Stimulated activated CD8-positive, alpha-beta memory T cell treated with anti-CD3 and anti-CD28 coated beads, Interleukin-4, amount 100 ng/mL, for 4 hours (primary cell): ENCODE measurements at places on chromosomes 5 and 9.
A peak's percentile ranks its signal among the peaks of the same experiment; 100 is the strongest.

DNA sequence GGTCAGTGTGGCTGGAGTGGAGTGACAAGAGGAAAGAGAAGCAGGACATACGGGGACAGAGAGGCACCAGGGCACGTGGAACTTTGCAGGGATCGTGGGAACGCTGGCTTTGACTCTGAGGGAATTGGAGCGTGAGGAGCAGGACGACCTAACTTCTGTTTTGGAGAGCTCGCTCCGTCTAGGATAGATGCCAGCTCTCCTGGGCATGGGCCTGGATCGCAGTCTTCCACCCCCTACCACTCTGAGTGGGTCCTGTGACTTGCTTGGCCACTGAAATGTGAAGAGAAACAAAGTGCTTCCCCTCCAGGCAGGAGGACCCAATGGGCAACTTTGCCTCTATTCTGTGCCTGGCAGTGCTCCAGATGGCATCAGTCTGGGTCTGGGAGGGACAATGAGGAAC is 8.7 kb upstream of the SH3PXD2B start:
- no peak for DNase-seq

DNA sequence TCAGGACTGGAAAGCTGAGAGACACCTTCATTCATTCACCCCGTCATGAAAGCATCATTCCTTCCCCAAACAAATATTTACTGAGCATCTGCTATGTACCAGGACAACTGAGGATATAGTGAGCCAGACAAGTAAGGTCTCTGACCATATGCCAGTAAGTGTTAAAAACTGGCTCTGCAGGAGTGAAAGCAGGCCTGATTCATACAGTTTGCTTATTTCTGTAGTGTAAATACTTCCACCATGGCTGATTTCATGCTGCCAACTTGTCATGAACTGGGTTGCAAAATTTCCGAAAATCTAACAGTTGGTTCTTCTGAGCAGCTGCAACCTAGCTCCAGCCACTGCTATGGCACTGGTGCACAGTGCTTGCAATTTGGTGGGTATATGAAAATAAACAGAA is 68.1 kb downstream of the YIPF5 start:
- DNase-seq: no peak

DNA sequence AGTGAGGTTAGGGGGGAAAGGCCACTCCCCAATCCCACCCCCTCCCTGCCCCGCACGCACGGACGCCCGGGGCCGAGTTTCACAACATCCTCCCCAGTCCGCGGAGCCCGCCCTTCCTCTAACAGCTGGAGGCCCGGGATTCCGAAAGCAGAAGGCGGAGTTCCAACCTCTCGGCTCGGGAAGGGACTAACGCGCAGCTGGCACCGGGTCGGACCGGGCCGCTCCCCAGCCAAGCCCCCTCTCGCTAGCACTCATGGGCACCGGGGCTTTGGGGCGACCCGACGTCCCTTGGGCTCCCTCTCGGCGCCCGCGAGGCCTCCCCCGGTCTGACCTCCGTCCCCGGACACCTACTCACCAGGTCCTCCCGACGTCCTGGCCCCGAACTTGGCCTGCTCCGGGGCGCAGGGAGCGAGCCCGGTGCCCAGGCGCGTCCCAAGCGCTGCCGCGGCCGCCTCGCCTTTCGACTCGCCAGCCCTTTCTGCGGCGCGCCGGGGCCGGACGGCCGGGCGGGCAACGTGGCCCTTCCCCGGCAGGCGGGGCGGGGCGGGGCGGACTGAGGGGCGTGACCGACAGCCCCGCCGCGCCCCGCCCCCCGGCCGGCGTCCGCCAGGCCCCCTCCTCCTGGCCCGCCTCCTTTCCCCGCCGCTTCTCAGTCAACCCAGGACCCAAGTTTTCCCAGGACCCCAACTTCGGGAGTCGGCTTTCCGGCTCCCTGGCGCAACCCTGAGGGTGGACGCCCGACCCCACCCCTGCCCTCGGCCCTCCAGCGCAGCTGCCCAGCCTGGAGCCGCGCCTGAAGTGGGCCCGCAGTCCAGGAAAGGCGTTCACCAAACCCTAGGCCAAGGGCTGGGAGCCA is at the start of gene MGAT1:
Gene MGAT1 (minus strand): TSS at position 482 of the 856 bp plus-strand sequence. CDS start 9,835 bp downstream, outside the sequence.
- DNase-seq: peak; percentile 54

DNA sequence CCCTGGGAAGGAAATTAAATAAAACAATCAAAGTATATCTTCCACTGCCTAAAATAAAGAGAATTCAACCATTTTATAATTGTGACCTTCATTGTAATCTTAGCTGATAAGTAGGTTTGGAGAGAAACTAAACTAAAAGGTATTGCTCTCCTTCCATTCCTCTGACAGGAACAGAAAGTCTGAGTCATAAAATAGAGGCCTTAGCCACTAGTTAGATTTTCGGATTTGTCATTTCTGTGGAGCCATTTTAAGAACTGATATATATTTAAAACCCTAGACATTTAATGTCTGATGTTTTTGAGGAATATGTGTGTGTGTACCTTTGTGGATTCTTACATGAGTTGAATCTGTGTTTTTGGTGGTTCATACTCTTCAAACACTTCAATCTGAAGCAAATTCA is 11.8 kb upstream of the TMC1 start:
- no peak for DNase-seq

GRCh38 chr9:113653746-113654604 is 190.4 kb downstream of the RGS3 start:
- no peak for DNase-seq

DNA sequence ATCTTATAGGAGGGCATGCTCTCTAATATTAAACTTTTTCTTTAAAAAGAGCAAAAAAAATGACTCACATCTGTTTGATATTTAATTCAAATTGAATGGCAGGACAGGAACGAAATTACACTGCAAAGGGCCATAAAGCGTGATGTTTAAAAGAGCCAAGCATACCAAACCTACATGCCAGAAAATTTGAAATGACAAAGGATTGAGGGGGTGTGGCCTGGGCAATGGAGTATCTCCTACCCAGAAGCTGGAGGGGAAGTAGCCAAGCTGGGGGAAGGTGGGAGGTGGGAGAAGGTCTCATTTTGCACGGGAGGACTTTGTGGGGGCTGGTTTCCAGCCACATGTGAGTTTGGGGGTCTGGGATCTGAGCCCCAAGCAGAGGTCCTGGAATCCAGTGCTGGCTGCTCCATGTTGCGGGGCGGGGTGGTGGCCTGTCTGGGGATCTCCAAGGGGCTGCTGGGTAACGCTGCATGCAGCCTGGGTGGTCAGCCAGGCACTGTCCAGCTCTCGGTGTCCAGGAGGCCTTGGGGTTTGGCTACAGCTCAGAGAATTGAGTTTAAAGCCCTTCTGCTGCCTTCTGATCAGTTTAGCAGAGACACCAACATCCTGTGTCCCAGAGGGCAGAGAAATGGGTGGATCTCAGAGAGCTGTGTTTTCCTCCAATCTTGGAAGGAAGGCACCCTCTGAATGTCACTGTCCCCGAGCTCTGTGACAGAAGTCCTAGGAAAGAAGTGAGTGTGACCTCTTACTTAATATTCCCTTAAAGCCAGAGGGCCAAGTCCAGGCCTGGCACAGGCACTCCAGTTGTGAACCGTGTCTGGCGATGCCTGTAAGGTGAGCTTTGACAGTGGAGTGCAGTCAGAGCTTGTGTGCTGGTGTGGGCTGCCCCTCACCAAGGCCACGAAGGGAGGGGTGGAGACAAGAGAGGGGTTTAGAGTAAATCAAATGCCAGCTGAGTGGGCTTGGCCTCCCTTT is 7.6 kb downstream of the DCANP1 start:
- no peak for DNase-seq

- DNase-seq: no peak
Observed at GRCh38 chr5:1007681-1008450, 736 bp upstream of the NKD2 start.

DNA sequence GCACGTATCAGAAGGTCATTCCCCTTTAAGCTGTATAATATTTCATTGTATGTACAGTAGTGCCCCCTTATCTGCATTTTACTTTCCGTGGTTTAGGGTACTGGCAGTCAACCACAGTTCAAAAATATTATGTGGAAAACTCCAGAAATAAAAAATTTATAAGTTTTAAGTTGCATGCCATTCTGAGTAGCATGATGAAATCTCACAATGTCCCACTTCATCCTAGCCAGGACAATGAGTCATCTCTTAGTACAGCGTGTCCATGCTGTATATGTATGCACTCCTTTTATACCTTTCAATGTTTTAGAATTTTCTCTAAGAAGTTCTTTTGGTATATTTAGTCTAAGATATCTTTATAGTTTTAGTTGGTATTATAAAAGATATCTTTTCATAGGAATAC is 115.0 kb upstream of the HAND1 start:
- no peak for DNase-seq

DNA sequence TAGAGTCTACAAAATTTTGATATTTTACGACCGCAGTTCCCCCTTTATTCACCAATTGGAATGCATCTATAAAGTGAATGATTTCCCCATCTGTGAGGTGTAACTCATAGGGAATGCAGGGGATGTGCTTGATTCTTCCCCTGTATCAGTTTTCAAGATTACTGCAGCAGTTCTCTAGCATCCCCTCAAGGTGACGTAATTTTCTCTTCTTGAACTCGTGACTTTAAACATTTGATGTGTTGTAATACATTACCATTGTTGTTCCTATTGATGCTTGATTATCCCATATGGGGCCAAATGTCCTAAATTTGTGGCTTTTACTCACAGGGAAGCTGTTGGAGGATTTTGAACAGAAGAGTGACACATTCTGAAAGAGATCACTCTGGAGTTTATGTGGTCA is 240.2 kb downstream of the CD180 start:
- DNase-seq: no peak

DNA sequence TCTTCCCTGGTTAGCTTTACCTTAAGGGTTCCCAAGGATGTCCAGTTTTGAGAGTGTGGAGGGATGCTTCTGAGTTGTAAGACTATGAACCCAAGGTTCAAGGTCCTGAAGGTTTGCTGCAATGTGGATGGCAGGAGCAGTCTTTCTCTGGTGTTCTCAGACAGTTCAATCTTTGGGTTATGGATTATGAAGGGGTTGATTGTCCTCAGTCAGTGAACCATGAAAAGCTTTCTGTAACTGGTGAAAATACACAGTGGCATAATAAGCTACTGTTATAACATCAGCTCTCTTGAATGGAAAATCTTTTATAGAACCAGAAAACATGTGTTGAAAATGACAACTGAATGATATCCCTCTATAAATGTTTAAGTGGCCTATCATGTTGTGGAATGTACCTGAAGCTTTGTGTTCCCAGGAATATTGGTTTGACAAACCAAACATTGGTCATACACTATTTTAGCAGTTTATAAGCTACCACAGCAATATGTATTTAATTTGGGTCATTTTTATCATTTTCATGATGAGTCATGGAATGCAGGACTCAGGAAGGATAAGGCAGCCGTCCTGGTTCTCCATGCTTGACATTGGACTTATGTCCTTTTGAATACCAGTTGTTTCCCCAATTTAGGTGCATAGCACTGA is 1041.8 kb upstream of the ARRDC3 start:
- no peak for DNase-seq

- no peak for DNase-seq
Observed at GRCh38 chr5:10676224-10676623, 84.8 kb downstream of the DAP start.

DNA sequence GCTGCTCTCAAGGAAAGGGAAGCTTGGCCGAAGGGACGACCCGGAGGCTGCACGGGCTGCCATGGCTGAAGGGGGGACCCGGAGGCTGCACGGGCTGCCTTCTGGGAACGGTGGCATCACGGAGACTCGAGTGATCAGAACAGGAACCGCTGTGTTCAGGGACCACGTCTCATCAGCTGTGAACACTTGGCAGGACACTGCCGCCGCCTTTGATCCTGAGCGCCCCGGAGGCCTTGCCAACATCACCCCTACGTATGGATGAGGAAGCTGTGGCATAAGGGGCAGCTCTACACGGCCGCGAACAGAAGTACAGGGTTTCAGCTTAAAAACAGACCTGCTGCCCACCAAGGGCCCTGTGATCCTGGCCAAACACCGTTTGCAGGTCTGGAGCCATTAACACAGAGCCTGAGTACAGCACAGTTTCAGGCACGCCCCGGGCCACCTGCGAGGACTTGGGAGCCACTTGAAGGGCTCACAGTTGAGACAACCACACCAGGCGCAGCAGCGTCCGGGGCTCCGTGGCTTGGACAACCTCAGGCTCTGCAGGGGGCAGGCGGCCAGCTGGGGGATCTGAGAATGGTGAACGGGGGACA is 23.9 kb upstream of the TERT start:
- no peak for DNase-seq

DNA sequence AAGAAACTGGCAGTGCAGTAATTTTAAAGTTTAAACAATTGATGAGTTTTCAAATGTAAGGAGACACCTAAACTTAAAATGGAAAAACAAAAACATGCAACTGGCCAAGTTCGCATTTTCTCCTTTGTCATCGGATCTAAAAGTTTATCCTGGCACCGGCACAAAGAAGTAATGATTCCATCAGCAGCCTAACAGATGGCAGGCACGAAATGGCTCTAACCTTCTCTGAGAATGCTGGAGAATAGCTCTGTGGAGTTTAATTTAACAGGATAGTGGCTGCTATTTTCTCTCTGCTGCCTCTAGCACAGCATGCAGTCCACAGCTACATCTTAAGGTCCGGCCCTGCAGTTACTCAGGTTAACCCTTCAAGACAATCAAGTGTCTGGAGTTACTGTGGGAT is 82.2 kb downstream of the PRELID2 start:
- DNase-seq: no peak

- no peak for DNase-seq
Observed at GRCh38 chr9:86705490-86705889, 241.8 kb downstream of the GAS1 start.

- no peak for DNase-seq
Observed at GRCh38 chr9:124455820-124456219, 5.6 kb downstream of the ADGRD2 start.
